ENCODE measurements at places on chromosomes 2 and 18. TPM values are rescaled to one million over a fixed set of nuclear protein-coding genes. Genes with fewer than 3 reads are reported as not detected.
A peak's percentile ranks its signal among the peaks of the same experiment; 100 is the strongest.

DNA sequence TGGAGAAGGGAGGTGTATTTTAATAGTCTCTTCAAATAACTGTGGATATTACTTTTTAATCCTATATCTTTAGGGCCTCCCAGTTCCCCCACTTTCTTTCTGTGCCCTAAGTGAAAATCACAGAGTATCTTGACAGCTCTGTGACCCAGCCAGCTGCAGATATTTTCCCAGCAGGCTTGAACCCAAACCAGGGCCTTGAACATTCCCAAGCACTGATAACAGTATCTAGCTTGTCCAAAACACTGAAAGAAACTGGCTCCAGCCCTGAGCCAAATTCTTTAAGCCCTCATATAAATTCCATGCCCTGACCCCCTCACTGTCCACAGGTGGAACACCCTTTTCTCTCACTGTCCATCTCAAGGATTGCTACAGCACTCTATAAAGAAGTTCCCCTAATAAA, 388.1 kb upstream of the CHAC2 start:
- DNase-seq, result no peak

ITGB6 gene
- 5.0 TPM for total RNA-seq

- no peak for DNase-seq
These were observed 143.5 kb downstream of the B3GNT2 start for GRCh38 chr2:62339413-62339812.

ANKRD30BL gene
- not detected for total RNA-seq

DSG3 gene
- not detected for total RNA-seq

CYS1 gene
- total RNA-seq, result 3.2 TPM

DNA sequence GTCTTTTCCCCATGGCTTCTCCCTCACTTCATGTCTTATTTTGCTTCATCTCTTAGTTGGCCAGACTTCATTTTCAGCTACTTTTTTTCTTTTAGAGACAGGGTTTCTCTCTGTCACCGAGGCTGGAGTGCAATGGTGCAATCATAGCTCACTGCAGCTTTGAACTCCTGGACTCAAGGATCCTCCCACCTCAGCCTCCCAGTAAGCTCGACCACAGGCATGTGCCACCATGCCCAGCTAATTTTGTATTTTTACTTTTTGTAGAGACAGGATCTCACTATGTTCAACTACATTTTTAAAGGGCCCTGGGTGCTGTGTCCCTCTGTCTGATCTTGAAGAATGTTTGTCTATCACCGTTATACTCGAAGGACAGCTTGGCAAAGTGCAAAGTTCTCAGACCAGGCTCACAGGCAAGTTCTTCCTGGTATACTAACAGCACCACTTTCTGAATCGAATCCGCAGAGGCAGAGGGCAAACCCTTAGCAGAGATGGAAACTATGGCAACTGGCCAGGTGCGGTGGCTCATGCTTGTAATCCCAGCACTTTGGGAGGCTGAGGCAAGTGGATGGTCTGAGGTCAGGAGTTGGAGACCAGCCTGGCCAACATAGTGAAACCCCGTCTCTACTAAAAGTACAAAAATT, 60.9 kb downstream of the SOWAHC start:
- peak; percentile 23 for DNase-seq

GRCh38 chr2:51013933-51014526, 17.9 kb downstream of the NRXN1 start:
- no peak for DNase-seq

DNA sequence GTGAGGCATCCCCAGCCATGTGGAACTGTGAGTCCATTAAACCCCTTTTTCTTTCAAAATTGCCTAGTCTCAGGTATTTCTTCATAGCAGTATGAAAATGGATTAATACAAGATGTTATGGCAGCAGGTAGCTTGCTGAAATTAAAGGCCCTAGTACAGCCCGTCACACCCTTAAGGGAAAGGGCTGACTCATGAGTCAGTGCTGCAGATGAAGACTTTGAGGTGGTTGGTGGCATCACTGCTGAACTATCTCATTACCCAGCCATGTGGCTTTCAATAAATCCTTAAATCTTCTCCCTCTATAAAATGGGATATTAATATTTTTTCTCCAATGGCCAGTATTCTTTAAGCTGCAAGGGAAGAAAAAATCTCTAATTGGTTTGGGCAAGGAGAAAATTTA, 226.1 kb upstream of the CCDC68 start:
- DNase-seq, result no peak

- DNase-seq, result no peak
These were observed 475.3 kb downstream of the ARHGAP15 start for GRCh38 chr2:143604566-143604959.

GRCh38 chr18:47772374-47773248, 157.8 kb downstream of the SMAD2 start:
- DNase-seq, result no peak

TMEM37 gene
- total RNA-seq, result 4.5 TPM

DNA sequence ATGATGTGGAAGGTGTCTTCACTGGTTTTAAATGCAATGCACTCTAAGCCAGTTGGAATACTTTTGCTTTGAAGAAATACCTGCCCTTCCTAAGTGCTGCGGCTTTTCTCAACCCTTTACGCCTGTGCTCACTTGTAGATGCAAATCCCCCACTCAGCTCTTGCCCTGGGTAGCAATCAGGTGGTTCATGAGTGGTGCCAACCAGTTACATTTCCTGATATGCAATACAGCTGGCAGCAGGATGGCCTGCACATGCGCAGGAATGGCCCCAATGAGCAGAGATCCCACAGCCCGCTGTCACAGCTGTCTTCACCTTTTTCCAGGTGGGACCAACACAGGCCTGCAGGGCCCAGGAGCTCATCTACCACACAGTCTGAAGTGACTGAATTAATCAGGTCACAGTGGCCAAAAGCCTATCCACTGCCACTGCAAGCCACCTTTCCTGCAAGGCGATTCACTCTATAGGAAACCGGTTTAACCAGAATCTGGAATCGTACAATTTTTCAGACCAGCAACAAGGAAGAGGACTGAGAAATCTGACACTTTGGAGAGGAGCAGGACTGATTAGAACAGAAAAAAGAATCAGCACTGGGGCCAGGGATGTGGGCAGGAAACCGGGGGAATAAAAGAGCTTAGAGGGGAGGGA, 247.8 kb downstream of the MYT1L start:
- no peak for DNase-seq

DNA sequence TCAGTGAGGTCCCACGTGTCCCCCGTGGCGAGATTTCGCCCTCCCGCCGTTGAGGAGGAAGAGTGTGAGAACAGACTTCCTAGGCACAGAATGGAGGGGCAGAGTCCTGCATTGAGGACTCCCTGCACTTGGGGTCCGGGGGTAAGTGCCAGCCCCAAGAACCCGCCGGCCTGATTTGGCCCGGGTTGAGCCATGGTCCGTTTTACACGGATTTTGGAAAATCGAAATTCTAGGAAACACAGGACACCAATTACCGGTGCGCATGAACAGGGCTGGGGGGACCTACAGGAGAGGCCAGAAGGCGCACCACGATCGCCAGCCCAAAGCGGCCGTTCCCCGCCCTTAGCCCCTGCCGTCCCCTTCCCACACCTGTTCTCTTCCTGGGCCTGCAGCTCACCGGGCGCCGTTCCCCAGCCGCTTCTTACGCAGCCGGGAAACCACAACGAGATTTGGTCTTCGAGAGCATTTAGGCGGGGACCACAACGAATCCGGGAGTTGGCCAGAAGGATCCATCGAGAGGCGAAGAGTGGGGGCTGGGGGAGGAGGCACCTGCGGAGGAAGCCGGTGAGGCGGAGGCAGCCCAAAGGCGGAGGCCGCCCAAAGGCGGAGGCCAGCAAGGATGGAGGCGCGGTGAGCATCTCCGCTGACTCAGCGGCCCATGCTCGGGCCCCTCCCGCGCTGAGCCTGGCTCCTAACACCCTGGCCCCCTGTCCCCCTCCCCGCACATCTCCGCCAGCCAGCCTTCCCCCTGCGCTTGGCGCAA, 464 bp upstream of the TLX2 start:
- peak; percentile 65 for DNase-seq

- DNase-seq, result no peak
These were observed 583.6 kb downstream of the IRS1 start for GRCh38 chr2:226215902-226216503.

DNA sequence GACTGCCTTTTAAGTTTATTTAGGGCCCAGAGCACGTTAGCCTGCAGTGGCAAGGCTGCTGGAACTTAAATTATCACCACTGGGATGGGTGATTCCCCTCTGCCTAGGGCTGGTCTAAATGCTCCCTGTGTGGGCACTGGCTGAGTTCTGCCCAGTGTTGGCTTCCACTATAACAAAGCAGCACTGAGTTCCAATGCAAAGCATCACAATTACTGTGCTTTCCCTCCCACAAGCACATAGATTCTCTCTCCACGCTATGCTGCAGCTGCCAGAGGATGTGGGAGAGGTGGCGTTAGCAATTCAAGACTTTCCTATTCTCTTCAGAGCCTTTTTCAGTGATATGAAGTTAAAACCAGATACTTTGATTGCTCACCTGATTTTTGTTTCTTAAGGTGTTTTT, 328.9 kb upstream of the DDX18 start:
- no peak for DNase-seq

- DNase-seq, result no peak
These were observed 12.5 kb downstream of the NMS start for GRCh38 chr2:100482741-100483140.

C2orf81 gene
- total RNA-seq, result 1.1 TPM

DNA sequence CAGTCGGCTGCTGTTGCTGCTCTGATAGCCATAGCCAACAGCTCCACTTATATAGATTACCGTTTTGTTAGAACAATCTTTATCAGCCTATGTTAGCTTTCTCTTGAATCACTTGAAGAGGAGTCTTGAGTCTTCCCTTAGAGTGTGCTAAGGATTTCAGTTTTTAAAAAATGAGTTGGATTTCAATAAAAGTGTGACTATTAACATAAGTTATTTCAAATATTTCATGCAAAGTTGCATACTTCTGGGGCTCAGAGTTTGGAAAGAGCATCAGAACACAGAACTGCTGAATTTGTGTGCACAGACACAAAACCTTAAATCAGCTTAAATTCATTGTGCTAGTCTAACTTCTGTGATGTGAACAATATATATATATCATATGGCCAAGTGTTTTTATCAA, 174.7 kb downstream of the MTX2 start:
- DNase-seq, result no peak

TMEM169 gene
- total RNA-seq, result 0.24 TPM

CRYBA2 gene
- not detected for total RNA-seq

Measured in Right ventricle myocardium inferior (tissue), 1 donor.